Fibroblast of villous mesenchyme (primary cell): ENCODE measurements at places on chromosomes 16 and 17.

DNA sequence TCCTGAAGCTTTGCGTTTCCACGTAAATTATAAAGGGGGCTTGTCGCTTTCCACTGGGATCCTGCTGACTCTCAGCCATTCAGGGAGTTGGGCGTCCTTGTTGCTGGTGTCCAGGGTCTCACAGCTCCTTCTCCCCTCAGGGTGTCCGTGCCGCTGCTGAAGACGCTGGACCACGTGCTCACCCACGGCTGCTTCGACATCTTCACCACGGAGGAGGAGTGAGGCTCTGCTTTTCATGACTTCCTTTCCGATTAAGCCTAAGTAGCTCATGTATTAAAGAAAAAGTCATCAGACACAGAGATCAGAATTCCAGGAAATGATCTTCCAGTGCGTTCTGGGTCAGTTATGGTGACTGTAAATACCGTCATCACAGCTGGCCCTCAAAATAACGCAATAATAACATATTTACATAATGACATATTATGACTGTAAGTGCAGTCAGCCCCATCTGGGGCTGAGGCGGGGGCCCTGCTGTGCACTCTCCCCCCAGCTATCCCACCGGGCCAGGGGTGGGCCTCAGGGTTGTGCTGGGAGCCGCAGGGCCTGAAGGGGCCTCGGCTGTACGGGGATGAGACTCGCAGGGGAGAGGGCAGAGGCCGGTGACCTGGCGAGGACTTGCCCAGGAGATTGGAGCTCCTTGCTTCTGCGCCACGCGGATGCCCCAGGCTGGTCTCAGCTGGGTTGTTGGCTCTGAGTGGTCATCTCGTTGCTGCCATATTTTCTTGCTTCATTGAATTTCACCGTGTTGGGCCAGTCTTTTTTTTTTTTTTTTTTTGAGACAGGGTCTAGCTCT, 92.9 kb upstream of the ZNF750 start:
- DNase-seq: peak; percentile 25

GRCh38 chr16:20515688-20516090, 60.5 kb downstream of the ACSM2B start:
- no peak for DNase-seq

DNA sequence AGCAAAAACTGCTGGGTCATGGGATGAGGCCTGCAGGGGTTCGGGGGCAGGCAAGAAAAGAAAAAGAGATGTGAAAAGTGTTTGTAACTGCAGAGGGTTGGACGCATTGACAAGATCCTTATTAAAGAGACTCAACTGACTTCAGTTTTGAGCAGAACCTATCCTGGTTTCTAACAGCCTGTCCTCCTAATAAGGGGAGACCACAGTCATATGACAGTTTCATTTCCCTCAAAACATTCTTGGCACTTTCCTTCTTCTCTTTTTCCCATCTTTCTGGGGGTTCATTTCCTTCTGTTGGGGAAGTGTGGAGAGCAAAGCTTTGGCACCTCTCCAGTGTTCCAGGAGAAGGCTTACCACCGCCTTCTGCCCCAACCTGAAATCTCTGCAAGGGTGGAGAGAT, 118.5 kb downstream of the MAF start:
- no peak for DNase-seq

- DNase-seq: no peak
These were observed 20.9 kb downstream of the KIFC3 start for GRCh38 chr16:57781349-57781740.

- DNase-seq: no peak
These were observed 3.1 kb downstream of the FAAP100 start for GRCh38 chr17:81549031-81549557.

GRCh38 chr16:10610499-10611184, 30.2 kb upstream of the EMP2 start:
- DNase-seq: no peak

DNA sequence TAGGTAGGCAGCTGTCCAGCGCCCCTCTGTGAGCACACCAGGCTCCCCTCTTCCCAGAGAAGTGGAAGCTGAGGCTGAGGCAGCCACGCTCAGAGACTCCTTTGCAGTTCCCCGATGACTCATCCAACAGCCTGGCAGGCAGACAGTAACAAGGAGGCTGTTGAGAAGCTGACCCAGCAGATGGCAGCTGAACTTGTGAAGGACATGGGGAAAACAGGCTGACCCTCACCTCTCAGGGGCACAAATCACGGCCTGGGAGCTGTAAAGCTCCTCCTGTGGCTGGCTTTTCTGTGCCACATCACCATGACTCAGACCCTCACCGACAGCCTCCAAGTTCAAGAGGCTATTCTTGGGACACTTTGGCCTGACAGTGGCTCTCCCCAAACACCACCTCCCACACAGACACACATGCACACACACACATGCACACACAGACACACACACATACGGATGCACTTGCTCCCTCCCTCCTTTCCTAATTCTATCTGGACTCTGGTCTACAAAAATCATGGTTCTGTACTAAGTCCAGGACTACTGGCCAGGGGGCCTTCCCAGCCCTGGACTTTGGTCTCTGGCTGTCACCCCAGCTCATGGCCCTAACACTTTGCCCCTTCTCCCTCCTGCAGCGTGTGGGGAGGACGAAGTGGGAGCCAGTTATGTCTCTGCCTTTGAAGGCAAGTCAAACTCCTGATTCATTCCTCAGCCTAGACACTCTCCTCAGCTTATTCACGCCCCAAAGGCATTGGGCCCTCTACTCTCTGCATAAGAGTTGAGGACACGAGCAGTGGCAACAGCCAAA, 23.2 kb downstream of the MAP3K14 start:
- DNase-seq: peak; percentile 96

- no peak for DNase-seq
These were observed 17.7 kb downstream of the NT5M start for GRCh38 chr17:17320911-17321220.

DNA sequence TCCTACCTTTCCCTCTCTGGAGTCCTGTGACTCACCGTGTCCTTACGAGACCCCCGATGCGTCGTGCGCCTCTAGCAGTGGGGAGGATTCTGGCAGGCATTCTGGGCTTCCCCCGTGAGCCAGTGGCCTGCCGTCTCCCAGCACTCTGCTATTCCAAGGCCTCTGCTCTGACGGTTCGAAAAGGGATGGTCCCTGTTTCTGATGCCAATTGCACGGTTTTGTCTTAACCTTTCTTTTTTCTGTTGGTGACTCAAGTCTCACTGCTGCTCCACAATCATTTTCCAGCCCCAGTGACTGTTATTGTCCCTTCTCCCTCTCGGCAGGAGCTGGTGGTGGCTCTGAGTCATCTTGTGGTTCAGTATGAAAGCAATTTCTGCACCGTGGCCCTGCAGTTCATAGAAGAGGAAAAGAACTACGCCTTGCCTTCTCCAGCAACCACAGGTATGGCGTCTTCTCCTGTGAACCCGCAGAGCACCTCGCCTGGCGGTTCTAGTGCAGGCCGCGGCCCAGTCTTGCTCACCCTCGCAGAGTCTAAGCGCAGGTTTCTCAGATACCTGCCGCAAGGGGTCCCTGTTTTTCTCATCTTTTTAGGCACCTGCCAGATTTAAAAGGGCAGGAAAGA, 100.1 kb upstream of the CHMP6 start:
- DNase-seq: peak; percentile 87

- no peak for DNase-seq
These were observed 86.1 kb downstream of the RPA1 start for GRCh38 chr17:1915889-1916288.

DNA sequence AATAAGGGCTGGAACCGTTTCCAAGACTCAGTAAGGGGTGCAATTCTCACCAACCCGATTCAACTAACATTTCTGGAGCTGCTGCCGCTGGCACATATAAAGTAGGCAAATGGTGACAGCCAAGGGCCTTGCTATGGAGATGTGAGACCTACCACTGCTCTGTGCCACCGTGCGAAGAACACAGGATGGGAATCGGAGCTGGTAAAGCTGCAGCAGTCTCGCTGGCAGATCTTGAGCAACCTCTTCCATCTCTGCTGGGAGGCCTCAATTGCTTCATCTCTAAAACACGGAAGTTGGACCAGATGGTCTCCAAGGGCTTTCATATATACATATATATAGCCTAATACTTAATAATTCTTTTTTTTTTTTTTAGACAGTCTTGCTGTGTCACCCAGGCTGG, 128.9 kb upstream of the RCVRN start:
- DNase-seq: peak; percentile 48

DNA sequence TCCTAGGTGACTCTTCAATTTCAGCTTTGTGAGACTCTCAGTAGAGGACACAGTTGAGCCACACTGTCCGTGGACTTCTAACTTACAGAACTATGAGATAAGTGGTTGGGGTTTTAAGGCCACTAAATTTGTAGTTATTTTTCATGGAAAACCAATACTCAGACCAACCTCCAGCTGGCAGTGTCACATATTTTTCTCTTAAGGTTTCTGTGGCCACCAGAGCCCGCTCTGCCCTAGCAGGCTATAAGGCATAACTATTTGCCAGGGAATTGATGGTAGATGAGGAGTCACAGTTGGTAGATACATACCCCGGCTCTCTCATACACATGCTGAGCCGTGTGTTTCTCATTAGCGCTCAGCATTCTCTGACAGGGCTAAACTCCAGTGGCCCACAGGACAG, 336.8 kb upstream of the MON1B start:
- peak; percentile 0 for DNase-seq

DNA sequence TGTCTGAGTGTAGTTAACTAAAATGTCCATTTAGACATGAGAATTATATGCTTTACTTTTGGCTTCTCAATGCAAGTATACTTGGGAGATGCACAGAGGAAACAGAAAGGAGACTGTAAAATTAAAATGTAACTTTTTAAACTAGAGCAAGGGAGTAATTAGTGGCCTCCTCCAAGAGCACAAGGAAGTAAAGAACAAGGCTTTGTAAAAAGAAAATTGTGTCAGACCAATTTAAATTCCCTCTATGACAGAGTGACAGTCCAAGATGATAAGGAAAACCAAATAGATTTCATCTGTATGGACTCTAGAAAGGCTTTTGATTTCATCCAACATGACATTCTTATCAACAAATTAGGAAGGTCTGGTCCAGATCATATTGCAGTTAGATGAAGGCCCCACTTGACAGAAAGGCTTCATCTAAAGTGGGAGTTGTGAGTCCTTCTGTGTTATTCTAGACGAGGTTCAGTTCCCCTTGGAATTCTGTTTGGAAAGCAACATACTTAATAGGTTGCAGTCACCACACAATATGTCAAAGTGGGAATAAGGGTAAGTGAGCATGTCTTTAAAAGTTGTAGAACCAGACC, 6.5 kb upstream of the CAPNS2 start:
- no peak for DNase-seq

DNA sequence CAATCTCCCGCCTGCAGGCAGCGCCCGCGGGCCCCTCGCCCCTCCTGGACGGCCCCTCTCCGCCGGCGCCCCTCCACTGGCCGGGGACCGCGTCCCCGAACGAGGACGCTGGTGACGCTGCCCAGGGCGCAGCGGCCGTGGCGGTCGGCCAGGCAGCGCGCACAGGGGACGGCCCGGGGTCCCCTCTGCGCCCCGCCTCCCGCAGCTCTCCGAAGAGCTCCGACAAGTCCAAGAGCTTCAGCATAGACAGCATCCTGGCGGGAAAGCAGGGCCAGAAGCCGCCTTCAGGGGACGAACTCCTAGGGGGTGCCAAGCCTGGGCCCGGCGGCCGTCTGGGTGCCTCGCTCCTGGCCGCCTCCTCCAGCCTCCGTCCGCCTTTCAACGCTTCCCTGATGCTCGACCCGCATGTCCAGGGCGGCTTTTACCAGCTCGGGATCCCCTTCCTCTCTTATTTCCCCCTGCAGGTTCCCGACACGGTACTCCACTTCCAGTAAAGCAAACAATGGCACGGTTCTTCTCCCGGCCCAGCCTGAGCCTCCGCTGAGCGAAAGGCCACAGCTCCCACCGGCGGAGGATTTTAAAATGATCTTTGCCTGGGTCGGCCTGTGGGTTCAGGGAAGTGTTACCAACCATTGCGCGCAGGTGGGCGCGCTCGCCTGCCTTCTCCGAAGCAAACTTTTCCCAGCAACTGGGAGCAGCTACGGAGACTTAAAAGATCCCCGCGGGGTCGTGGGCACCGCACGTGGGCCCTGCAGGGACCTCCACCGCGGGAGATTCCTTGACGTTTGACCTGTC, 1.1 kb downstream of the FOXL1 start:
- DNase-seq: no peak

DNA sequence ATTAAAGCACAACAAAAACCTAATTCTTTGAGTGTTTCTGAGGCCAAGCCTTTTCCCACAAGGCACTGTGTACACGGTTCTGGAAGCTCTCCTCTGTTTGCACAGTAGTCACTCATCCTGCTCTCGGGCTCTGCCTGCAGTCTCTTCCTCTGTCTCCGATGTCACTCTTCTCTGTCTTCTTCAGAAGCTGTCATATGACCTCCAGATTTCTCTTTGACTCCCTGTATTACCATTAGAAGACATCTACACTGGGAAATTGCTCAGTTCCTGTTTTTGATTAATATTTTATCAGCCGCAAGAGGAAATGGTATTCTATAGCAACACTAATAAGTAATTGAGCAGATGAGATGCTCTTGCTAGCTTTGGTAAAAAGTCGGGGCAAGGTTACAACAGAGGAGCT, 422.9 kb downstream of the WWOX start:
- DNase-seq: no peak

- DNase-seq: no peak
These were observed 536.9 kb downstream of the XYLT1 start for GRCh38 chr16:16933861-16934260.

DNA sequence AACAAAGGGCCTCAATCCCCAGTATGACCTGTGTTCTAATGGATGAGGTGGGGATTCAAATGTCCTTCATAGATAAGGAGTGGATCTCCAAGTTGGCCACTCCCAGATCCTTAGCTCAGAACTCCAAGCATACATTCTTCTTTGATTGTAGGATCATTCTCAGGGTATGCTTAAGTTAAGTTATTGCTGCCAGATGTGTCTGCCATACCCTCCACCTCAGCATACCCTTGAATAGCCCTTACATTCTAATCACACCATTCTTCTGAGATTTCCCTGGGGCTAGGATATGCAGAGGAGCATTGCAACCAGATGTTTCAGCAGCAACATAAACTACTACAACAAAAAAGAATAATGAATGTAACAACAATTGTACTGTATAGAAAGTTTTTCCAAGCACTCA, 1.6 kb upstream of the KRTAP2-4 start:
- DNase-seq: peak; percentile 57

DNA sequence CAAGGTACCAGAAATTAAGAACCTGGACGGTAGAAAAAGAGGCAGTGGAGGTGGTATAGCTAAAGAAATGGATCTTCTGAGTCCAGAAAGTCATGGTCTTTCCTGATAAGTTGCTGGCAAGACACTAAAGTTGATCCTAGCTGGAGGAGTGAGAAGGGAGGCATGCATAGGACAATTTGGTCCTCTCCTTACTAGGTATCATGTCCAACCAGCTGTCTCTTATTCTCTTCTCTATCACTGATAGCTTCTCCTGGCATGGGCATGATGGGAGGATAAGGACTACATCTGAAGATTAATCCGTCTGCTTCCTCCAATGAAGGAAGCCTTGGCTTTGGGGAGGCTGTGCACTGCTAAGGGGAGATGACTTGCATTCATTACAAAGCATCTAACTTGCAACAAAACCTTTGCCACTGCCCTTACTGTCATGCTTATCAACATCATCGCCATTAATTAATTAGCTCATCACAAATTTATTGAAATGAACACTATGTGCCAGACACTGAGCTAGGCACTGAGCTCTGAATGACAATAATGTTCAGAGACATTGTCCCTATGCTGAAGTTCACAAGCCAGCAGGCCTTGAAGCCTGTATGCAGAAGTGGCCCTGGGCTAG, 3.1 kb upstream of the FAM117A start:
- DNase-seq: no peak

GRCh38 chr17:15468126-15468525, 705 bp upstream of the CDRT4 start:
- DNase-seq: peak; percentile 47
